T-helper 2 cell treated with Interferon-gamma antibody and Interleukin-4, amounts not matched to agents 5 μg/mL and 100 μg/mL, for 36 hours (primary cell): ENCODE measurements at places on chromosomes 2 and 18.

GRCh38 chr2:46915281-46915810 is at the start of gene MCFD2:
MCFD2 (minus strand) TSS chr2:46915806; CDS start chr2:46909171, 6,635 bp downstream.
- no peak for DNase-seq

DNA sequence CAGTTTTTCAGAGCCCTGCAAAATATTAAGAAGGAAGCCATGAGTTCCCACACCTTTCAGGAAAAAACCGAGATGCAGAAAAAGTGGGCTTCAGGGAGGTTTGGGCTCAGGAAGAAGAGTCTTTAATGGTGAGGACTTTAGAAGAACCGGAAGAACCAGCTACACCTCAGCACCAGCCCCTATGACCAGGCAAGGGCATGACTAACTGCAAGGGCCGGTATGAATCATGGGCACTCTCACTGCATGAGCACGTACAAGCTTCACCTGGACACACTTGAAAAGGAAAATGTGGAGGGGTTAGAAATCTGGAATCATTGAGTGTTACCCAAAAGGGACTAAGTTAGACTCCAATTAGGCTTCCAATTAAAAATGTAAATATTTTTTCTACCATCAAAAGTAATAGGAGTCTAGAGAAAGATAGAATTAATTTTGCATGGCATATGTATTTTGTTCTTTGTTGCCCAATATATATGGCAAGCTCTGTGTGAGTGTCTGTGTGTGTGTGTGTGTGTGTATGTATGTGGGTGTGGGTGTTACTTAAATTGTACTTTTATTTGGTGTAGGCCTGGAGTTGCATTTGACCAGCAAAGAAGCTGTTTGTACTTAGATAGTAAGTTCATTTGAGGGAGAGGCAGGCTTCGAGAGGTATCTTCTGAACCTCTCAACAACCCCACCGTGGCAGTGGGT is 66.5 kb upstream of the THUMPD2 start:
- DNase-seq: no peak

DNA sequence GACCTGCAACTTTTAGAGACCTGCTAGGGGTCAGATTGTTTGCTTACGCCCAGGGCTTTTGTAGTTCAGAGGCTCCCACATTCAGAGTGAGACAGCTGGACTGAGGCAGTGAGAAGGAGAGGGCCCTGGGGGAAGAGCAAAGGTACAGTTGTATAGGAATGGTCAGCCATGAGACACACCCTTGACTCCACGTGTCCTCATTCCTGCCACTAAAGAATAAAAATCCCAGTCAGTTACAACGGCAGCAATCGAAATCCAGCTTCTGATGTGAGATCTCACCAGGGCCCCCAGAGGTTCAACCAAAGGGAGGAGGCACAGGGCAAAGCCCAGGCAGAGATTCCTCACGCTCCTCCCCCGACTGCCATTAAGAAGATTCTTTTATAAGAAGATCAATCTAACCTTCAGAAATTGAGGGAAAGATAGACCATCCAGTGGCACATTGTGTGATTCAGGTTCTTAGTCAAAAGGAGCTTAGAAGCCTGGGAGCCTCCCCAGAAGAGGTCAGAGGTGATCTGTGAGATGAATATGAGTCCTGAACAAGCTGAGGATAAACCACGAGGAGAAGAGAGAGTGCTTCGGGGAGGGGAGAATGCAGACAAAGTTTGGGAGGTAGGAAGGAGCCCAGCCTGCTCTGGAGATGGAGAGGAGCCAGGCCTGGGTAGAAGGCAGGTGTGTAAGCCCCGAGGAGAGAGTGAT is 317.0 kb downstream of the CYP26B1 start:
- DNase-seq: no peak

DNA sequence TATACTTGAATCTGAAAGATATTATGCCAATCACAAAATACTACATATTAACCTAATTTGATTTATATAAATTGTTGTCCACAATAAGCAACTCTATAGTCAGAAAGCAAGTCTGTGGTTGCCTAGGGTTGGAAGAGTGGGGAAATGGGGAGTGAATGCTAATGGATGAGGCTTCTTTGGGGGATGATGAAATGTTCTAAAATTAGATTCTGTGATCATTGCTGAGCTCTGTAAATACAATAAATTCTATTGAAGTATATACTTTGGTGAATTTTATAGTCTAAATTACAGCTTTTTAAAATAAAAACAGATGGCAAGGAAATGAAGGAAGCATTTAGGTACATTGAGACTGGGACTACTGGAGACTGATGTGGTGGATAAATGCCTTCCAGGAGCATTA is 275.5 kb downstream of the MBD2 start:
- DNase-seq: no peak

GRCh38 chr18:32732165-32732564 is 40.7 kb downstream of the KLHL14 start:
- DNase-seq: no peak

DNA sequence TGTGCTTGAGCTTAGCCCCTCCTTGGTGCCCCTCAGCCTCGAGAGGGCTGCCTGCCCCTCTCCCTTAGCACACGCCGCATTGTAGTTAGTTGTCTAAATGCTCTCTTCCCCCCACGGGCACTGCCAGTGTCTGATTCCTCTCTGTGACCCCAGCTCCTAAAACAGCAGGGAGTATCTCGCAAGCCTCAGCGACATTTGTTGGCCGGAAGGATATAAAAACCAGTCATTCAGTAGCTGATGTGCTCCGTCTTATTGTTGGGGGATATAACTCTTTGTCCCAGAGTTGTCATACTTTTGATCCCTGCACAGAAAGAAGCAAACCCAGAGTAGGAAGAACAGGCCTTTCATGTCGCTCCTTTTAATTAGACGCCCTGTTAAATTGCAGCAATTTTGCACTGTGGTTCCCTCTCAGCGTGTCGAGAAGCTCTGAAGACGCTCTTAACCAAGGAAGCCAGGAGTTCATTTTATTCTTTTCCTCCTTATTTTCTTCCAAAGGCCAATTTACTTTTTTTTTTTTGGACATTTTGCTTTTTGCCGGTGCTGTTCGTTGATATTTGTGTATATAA is 201.8 kb downstream of the KLHL29 start:
- DNase-seq: no peak

DNA sequence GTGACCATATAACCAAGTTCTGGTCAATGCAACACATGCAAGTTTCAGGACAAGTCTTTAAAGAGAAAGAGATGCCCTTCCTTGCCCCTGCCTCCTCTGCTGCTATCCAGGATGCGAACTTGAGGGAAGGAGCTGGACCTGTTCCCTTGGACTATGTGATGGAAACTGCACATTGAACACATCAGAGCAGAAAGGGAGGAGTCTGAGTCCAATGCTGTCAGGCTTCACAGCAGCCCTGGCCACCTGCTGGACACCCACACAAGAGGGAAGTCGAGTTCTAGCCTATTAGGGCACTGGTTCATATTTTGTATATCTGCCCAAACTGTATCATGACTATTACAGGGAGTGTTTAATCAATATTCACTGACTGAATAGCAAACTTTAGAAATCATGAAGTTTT is 38.3 kb upstream of the TEX51 start:
- DNase-seq: no peak

GRCh38 chr2:86603905-86604304 is 19.8 kb downstream of the RNF103 start:
- DNase-seq: no peak

DNA sequence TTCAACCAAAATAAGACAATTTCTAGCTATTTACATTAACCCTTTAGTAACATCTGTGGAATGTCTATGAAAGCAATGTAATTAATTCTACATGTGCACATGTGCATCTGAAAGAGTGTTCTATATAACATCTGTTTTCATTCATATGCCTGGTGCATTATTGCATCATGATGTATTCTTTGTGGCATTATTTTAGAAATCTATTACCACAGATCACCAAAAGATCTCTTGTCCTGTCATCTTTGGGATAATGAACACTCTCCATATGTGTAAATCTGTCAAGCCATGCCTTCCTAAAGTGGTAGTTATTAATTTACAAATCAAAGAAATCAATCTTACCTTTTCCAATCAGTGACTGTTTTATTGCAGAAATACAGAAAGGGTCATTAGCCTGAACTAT is 86.9 kb downstream of the TRIB2 start:
- no peak for DNase-seq

GRCh38 chr2:237041231-237041630 is 44.5 kb upstream of the COPS8 start:
- no peak for DNase-seq

DNA sequence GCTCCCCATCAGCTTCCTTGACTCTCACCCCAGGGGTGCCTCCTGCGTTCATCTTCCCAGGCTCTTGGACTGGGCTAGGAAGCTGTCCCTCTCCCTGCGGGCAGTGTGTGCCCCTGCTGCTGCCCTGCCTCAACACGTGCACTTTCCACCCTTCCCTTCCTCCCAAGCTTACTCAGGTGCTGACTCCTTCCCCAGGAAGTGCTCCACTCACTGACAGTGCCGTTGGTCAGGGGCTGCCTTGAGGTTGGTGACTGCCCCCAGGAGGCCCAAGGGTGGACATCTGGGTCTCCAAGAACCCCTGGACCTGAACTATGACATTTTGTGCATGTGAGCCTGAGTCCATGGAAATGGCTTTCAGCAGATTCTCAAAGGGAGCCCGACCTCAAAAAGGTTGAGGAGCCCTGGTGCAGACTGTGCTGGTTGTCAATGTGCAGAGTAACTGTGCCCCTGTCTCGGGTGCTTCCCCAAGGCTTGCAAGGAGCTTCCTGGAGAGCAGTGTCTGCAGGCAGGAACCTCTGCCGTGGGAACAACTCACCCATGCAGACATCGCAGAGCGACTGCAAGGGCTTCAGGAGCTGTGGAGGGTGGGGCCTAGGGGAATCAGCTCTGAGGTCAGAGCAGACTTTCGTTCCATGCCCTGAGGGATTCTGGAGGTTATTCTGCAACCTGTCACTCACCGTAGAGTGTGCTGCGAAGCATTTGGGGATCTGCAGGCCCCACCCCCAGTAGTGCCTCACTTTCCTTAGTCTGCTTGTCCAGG is 116.5 kb upstream of the MCFD2 start:
- no peak for DNase-seq

- no peak for DNase-seq
Measured at GRCh38 chr2:177818412-177818811, 254.2 kb downstream of the PDE11A start.

GRCh38 chr2:174840436-174840835 is 76.2 kb upstream of the CHRNA1 start:
- no peak for DNase-seq

DNA sequence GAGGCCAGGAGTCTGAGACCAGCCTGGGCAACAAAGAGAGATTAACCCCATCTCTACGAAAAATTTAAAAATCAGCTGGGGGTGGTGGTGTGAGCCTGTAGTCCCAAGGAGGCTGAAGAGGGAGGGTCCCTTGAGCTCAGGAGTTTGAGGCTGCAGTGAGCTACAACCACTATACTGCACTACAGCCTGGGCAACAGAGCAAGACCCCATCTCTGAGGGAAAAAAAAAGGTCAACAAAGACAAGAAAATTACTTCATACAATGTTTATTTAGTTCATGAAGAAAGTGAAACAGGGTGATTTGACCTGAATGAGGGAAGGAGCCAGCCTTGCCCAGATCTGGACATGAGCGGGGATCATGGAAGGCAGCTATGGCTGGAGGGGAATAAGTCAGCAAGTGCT is 59.1 kb downstream of the TMEM163 start:
- no peak for DNase-seq

DNA sequence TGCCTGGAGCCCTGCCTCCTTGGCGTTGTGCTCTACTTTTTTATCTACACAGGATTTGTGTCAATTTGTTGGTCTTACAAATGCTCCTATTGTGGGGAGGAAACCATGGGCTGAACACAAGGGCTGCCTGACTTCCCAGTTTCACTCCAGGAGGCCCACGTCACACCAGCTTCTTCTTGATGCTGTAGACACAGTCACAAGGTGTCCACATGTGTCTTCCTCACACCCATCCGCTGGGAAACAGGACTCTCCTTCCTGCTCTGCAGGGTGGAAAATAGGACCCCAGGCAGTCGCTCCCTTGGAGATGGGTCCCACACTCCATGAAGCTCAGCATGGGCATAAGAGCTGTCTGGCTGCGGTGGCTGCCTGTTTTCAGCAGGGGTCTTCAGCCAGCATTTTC is 468.2 kb downstream of the EPHA4 start:
- DNase-seq: no peak

DNA sequence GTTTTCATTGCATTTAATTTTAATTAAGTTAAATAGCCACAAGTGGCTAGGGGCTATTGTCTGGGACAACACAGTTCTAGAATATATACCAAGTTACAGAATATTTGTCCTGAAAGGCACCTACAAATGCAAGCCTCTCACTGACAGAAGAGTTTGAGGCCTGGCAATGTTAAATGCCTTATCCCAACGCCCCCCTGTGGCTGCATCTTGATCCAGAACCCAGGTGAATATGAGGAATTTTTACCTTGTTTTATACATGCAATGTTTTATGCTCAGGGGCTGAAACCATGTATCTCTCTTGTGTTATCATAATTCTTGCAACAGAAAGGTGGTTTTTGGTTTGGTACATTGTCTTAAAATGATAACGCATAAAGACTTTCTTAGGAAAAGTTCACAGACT is 71.8 kb upstream of the SEC11C start:
- no peak for DNase-seq

GRCh38 chr2:151770995-151771394 is 36.7 kb upstream of the NEB start:
- DNase-seq: no peak

GRCh38 chr18:42163321-42163720 is 208.3 kb downstream of the PIK3C3 start:
- no peak for DNase-seq

GRCh38 chr2:156333951-156334495 is 1.5 kb upstream of the NR4A2 start:
- DNase-seq: peak; percentile 84

DNA sequence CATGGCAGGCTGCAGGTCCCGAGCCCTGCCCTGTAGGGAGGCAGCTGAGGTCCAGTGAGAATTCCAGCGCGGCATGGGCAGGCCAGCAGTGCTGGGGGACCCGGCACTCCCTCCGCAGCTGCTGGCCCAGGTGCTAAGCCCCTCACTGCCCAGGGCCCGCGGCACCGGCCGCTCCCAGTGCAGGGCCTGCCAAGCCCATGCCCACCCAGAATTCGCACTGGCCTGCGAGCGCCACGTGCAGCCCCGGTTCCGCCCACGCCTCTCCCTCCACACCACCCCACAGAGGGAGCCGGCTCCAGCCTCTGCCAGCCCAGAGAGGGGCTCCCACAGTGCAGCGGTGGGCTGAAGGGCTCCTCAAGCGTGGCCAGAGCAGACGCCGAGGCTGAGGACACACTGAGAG is 158.5 kb upstream of the ACVR2A start:
- DNase-seq: no peak

DNA sequence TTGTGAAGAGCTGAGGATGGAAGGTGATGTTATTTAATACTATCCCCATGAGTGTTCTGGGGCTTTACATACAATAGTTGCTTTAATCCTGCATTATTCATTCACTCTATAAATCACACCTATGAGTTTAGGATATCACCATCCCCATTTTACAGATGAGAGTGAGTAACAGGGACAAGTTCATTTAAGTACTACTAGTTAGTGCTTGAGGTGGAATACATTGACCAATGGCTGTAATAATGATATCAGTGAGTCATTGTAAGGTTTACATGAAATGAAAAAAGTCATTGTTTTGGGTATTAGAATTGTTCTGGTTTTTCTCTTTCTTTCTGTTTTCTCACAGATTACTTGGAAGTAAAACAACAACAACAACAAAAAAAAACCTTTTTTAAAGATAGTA is 42.5 kb downstream of the TANC1 start:
- no peak for DNase-seq

GRCh38 chr2:203400805-203401585 is 72.8 kb downstream of the ABI2 start:
- DNase-seq: no peak

- peak; percentile 29 for DNase-seq
Measured at GRCh38 chr18:59265246-59265973, 7.8 kb downstream of the RAX start.

- no peak for DNase-seq
Measured at GRCh38 chr18:13614641-13615288, 111.6 kb downstream of the FAM210A start.
